Cortex of kidney (tissue), 1 donor: ENCODE measurements at places on chromosomes 2 and 18.

DNA sequence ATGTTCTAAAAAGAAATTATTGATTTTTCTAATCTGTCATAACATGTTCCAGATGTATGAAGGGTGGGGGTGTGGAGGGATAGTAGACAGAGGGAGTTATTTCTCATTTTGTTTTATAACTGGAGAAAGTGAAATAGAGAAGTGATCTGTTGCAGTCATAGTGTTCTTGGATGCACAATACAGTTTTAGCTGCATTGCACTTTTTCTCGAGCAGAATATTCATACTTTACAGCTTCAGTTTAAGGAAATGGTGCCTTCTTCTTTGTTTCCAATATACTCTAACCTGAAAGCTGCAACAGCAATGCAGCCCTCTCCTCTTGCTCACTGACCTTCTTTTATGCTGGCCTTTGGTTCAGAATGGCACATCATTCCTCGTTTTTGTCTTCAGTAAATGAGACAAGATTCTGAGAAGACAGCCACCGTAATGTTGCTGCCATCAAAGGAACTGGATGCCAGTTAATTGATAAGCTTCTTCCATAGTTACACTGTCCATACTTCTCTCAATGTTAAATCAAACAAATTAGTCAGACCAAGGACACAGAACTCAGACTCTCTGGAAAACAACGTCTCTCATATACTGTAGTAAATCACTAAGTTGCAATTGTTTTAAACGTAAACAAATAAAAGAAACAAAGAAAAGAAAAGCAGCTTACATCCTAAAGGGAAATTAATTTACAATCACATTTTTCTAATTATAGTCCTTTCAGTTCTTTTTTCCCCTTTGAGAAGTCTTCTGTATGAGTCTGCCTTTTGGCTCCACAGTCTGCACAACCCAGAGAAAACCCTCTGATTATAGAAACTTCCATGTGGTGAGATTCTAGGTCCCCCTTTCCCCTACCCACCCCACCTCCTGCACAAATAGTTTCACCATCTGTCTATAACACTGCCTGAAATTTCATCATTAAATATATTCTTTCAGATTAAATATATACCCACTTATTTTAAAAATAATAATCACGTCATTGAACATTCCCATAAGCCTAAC lies 97.4 kb upstream of the UGP2 start:
- DNase-seq, result no peak

- DNase-seq, result no peak
Observed at GRCh38 chr2:74097574-74097973, 50.1 kb downstream of the BOLA3 start.

DNA sequence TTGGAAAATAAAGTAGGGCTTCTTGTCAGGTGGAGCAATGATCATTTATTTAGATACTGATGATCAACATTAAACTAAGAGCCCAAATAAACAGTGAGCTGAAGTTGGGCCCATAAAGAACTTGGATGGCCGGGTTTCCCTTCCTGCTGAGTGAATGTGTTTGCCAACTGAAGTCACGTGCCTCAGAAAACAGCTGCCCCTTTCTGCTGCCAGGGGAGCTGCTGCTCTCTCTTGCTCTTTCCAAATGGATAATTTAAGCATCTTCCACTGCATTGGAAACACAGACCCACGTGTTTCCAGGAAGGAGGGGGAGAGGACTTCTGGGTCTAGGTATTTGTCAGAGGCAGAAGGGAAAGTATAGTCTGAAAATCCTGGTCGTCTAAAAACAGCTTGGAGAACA lies 22.9 kb upstream of the NCKAP5 start:
- DNase-seq, result no peak

DNA sequence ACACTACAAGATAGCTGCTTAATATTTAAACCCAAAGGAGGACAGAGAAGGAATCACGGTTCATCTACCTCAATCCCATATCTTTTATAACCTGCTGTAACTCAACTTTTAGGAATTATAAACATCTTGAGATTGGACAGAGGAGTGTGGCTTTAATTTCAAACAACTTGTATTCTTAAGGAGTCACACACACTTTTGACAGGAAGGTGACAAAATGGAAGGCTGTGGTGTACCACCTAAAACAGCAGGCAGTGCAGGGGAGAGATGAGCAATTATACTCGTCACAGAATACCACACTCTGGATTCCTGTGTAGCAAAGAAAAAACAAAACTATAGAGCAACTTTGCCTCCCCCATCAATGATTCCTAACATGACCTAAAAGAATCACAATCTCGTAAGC lies 194.8 kb downstream of the ZEB2 start:
- DNase-seq, result no peak
